Activated CD8-positive, alpha-beta T cell treated with anti-CD3 and anti-CD28 coated beads for 36 hours (primary cell): ENCODE measurements at places on chromosomes 12 and 14. TPM values are rescaled to one million over a fixed set of nuclear protein-coding genes. Genes with fewer than 3 reads are reported as not detected.

DNA sequence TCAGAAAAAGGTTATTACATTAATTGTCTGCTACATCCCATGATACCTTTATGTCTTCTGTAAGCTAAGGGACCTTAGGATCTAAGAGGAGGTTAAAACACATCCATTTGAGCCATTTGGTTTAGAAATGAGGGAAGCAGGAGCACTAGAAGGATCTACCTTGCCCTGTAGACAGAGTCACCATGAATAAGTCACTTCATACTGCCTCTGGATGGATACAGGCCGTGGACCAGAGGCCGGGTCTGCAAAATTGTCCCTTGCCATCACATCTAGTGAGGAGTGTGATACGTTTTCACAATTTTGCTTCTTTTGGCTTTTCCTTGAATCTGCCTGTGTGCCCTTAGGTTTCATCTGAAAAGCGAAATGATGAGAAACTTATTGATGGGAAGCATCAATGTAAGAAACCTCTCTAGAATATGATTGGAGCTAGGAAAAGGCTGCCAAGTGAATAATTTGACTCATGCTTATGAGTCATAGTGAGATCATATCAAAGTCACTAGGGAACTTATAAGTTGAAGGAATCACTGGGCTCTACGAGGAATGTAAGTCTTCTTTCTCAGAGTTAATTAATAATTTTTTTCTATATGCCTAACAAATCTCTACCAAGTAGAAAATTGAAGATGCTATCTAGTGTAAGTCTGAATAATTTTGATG is 10.8 kb downstream of the GLRX5 start:
- peaks cover 27% of the 10 kb centered on the region for H3K4me1 ChIP-seq
- peaks cover 11% of the 10 kb centered on the region for H3K36me3 ChIP-seq
- H3K27me3 ChIP-seq, result no peaks in the 10 kb centered on the region
- no peak for DNase-seq
- no peak overlapping the region for H3K4me3 ChIP-seq

The CAPRIN2 gene
- total RNA-seq, result 8.1 TPM

GRCh38 chr12:64450711-64451486 is 1.0 kb upstream of the TBK1 start:
- H3K4me1 ChIP-seq, result peaks cover 32% of the 10 kb centered on the region
- peaks cover 36% of the 10 kb centered on the region for H3K36me3 ChIP-seq
- no peak for DNase-seq
- peak overlapping the region; percentile 89 for H3K27ac ChIP-seq

The PIK3C2G gene
- total RNA-seq, result not detected

The DNAJC22 gene
- not detected for total RNA-seq

The CLEC4E gene
- not detected for total RNA-seq

GRCh38 chr14:69005432-69006148 is 26.5 kb upstream of the ACTN1 start:
- H3K4me1 ChIP-seq, result peaks cover 1% of the 10 kb centered on the region
- DNase-seq, result no peak
- H3K4me3 ChIP-seq, result no peak overlapping the region
- peaks cover 2% of the 10 kb centered on the region for H3K27me3 ChIP-seq
- H3K27ac ChIP-seq, result no peak overlapping the region
